ENCODE measurements at places on chromosomes 3 and 15. TPM values are rescaled to one million over a fixed set of nuclear protein-coding genes. Genes with fewer than 3 reads are reported as not detected.

SSR3 gene
- polyA plus RNA-seq = 566 TPM

MBD4 gene
- polyA plus RNA-seq = 36.2 TPM

EFCC1 gene
- polyA plus RNA-seq = not detected

IL16 gene
- 0.94 TPM for polyA plus RNA-seq

SCN5A gene
- not detected for polyA plus RNA-seq

FBXO22 gene
- polyA plus RNA-seq = 49.8 TPM

C15orf62 gene
- polyA plus RNA-seq = 0.28 TPM

SHQ1 gene
- 24.0 TPM for polyA plus RNA-seq

PLAAT1 gene
- not detected for polyA plus RNA-seq

FOXB1 gene
- polyA plus RNA-seq = not detected

NOX5 gene
- polyA plus RNA-seq = not detected

TFG gene
- polyA plus RNA-seq = 245 TPM

PLSCR4 gene
- polyA plus RNA-seq = 40.3 TPM

FGF12 gene
- not detected for polyA plus RNA-seq

CORO2B gene
- 2.7 TPM for polyA plus RNA-seq

FBLN2 gene
- 468 TPM for polyA plus RNA-seq

PFN2 gene
- 246 TPM for polyA plus RNA-seq

TNIK gene
- polyA plus RNA-seq = 1.4 TPM

EOGT gene
- polyA plus RNA-seq = 31.6 TPM

CELSR3 gene
- 0.40 TPM for polyA plus RNA-seq

GOLGA6L25 gene
- polyA plus RNA-seq = not detected

CHRD gene
- polyA plus RNA-seq = 0.13 TPM

ERICH6 gene
- polyA plus RNA-seq = 0.13 TPM

HTR3E gene
- polyA plus RNA-seq = not detected

CLDN18 gene
- polyA plus RNA-seq = 0.18 TPM

IL1RAP gene
- 17.5 TPM for polyA plus RNA-seq

All from GM23248 (cell line).